ENCODE measurements at places on chromosomes 11 and 22.

- DNase-seq, result no peak
Measured at GRCh38 chr11:22359295-22359694, 21.1 kb downstream of the SLC17A6 start.

DNA sequence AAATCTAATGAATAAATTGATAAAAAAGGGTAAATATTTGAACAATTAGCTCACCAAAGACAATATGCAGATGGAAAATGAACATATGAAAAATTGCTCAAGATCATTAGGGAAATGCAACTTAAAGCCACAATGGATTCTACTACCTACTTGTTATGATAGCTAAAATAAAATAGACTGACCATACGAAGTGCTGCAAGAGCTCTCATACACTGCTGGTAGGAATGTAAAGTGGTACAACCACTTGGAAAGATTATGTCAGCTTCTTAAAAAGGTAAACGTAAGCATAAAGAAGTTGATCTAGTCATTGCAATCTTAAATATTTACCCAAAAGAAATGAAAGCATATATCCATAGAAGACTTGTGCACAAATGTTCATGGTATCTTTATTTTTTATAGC is 504.2 kb upstream of the ARHGAP42 start:
- no peak for DNase-seq

DNA sequence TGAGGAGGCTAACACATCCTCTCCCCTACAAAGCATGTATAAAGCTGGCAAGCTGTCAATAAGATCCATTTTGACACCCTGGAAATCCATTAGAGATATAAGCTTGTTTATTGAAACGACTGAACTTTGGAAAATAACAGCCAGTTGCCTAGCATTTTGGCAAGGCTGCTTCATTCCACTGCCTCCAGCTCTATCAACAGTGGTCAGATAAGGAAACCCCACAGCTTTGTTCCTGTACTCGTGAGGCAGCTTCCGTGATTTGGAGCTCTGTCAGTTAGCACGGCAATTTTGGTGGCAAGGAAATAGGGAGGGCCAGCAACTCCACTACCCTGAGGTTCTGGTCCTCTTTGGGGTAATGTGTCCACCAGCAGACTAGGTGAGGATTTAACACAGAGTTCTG is 2.0 kb upstream of the OR51S1 start:
- DNase-seq, result peak; percentile 32

DNA sequence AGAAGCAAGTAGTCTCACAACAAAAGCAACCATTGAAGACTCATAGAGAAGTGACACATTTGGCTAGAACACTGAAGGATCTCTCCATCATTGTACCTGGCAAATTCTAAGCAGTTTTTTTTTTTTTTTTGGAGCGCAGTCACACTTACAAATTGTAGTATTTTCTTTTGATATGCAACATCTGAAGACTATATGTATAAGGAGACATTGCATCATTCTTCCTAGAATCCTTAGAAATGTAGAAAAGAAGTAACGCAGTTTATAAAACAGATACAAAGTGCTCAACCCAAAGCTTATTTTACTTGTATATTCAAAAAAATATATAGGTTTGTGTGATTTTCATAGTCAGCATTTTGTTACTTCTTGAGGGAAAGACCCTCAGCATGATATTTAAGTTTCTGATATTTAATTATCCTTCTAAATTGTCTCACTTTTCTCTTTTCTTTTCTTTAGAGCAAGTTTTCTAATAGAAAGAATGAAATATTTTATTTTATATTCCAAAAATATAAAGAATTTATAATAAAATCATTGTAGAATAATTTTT is 20.0 kb downstream of the KDM4D start:
- no peak for DNase-seq

DNA sequence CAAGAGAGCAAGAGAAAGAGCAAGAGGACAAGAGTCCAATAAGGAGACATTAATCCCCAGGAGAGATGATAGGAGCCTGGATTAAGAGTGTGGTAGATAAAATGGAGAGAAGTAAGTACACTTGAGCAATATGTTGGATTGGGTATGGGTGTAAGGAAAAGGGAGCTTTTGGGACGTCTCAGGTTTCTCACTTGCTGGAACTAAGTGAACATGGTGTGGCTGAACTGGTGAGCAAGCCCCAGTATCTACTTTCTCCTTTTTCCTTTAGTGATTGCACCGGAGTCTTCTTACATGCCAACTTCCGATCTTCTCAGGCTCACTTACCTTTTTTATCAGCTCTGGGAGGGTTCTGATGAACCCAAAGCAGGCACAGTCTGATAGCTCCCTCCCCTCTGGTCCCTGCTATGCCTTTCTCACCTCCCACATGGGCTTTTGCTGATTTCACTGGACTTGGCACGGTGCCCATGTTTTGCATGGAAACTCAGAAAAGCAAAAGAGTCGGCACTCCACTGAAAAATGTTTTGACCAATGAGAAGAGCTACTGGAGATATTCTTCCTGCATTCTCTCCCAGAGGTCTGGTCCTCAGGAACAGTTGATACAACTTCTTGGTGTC is 14.5 kb upstream of the APLNR start:
- DNase-seq, result no peak

GRCh38 chr11:76443268-76443980 is 1.4 kb upstream of the EMSY start:
- DNase-seq, result no peak

DNA sequence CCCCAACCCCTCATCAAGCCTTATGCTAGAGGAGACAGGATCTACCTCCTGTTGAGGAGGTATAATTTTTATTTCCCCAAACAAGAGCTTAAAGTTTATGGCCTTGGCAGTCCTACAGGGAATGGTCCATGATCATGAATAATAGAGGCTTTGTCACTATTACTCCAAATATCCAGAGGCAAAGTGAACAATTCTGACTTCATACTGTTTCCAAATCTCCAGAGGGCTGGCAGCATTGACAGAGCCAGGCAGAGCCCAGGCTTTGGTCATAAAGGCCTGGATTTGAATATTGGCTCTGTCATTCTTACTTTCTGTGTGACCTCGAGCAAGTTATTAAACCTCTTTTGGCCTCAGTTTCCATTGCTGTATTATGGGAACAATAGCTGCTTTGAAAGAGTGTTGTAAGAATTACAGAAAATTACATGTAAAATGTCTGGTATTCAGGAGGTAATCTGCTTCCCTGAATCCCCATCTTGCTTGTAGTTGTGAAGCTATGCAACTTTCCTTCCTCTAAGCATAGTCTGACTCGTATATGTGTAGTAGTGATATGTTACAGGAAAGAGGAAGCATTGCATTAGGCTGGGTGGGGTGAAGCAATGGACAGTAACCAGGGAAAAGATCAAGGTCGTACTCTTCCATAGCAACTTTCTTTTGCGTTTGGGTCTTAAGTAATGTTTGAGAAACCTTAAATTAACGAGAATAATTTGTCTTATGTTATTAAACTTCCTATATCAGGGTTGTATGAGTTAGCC is 88.8 kb downstream of the CD44 start:
- DNase-seq, result no peak

DNA sequence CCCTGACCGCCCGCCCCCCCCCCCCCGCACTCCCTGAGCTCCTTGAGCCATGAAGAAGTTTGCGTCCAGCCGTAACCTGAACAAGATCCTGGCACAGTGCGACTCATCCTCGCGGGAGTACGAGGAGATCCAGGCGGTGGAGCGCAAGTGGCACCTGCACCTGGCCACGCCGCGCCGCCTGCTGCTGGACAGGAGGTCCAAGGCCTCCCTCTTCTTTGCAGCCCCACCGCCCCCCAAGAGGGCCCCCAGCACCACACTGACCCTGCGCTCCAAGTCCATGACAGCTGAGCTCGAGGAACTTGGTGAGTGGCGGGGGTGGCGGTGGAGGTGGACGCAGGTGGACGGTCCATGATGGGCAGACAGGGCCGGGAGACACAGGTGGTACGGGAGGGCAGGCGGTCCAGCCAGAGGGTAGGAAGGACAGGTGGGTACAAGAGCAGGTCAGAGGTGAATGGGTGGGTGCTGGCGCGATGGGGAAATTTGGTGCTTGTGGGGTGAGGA is 32.1 kb upstream of the ACR start:
- no peak for DNase-seq

GRCh38 chr22:20866736-20867135 is 7.9 kb downstream of the SNAP29 start:
- DNase-seq, result no peak

DNA sequence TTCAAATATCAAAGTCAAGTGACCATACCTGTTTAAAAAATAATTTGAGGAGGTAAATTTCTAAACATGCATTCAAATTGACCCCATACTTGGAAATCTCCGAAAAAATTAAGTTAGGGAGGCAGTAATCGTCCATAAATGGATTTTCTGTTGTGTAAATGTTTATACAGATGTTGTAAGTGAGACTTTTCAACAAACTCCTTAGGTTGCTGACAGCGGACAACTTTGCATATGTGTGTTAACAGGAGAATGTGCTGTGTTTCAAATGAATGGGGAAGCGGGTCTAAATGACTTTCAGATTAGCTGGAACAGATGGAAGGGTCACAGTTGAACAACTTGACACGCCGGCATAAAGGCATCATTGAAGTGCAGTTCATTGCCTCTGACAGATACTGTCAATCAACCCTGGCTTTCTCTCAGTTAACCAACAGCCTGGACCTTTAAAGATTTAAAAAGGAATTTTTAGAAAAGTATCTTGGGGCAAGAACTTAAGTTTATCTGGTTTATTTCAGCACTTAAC is 98.2 kb upstream of the DBX1 start:
- DNase-seq, result no peak

- DNase-seq, result no peak
Measured at GRCh38 chr22:38051261-38051660, 5.9 kb upstream of the PICK1 start.

DNA sequence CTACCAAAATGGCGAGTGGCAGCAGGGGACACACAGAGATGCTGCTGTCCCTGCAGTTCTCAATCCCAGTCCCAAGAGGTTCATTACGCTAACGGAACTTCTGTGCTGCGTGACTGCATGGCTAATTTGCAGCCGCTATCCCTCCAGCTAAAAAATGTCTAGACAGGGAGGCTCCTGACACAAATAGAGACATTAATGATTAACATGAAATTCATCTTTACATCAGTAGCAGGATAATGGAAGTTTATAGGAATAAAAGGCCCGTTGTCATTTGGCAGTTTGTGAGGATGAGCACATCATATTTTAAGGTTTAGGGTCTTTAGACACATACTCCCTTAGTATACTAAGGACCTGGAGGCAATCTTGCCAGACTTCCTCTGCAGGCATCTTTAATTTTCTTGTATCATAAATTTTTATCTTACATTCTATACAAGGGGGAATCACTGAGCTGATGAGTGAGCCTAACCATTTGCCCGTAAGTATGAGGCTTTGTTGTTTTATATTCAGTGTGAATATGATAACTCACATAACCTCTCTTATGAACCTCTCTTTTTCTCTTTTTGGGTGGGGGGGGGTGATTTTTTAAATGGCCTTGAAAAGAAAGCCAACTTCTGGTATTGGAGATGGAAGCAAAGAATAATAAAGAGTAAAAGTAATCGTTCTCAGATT is 99.8 kb upstream of the OR9G4 start:
- no peak for DNase-seq

GRCh38 chr11:131549099-131549498 is 178.7 kb downstream of the NTM start:
- DNase-seq, result no peak

- no peak for DNase-seq
Measured at GRCh38 chr11:120133216-120134105, 4.5 kb downstream of the TRIM29 start.

- no peak for DNase-seq
Measured at GRCh38 chr11:132658696-132659095, 873.6 kb downstream of the OPCML start.

- DNase-seq, result no peak
Measured at GRCh38 chr11:20926799-20927540, 257.6 kb downstream of the NELL1 start.

DNA sequence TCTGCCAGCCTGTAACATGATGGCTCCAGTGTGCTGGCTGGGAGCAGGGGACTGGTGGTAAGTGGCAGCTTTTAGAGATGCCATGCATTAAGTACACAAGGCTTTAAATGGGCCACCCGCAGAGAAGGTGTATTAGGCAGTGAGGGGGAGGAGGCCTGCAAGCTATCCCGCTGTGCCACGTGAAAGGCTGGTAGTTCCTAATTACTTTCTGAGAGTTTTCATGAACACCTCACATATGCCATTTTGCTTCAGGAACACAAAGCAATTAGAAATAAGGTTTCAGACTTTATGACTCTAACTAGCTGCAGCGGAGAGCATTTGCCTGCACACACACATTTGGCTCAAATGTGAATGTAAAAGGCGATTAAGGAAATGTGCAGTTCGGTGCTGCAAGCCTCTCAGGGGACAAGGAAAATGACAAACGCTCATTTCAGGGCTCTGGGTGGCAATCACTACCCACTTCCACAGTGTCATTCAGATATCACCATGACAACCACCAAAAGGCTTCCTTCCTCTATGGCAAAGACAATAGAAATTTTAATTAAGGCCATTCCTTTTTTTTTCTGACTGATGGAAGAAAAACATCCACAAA is 116.6 kb downstream of the PLEKHA7 start:
- DNase-seq, result no peak

GRCh38 chr11:109147726-109148125 is 274.3 kb upstream of the C11orf87 start:
- no peak for DNase-seq

- DNase-seq, result no peak
Measured at GRCh38 chr11:106276126-106276525, 198.7 kb downstream of the AASDHPPT start.

DNA sequence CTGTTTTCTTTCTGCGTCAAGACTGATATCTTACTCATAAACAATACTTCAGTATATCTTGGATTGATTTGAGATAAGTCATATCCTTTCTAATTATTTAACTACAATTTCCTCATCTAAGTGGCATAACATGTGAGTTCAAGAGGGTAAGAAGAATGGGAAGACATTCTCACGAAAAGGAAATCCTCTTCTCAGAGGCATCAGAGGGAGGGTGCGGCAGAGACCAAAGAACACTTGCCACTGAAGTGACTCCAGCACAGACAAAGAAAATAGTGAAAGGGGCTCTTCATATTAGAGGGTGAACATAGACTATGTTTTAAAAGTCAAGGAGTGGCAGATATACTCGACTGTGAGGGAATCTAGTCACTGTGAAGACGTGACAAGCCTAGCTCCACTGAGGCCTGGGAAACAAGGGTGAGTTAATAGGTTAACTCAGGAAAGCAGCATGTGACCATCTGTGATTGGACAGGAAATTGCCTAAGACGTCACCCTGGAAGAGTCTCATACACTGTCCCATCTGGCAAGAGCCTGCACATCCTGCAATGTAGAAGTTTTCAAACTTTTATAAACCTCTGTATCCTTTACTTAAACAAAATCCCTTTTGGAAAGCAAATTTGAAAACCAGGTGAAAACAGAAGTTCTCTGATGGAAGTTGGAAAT is 1.9 kb upstream of the MMP1 start:
- DNase-seq, result no peak

DNA sequence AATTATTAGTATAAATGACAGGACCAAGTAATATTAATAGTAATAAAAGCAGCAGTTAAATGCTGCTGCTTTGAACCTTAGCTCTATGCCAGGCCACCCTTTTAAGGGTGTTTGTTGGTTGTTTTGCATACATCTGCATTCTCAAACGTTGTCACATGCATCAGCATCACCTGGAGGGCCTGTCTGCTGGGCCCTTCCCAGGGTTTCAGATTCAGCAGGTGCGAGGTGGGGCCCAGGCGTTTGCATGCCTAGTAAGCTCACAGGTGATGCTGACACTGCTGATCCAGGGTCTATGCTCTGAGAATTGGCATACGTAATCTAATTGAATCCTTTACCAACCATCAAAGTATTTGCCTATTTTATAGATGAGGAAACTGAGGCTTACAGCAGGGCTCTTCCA is 246.5 kb downstream of the CADM1 start:
- DNase-seq, result no peak
